Dermis microvascular lymphatic vessel endothelial cell (primary cell): ENCODE measurements at places on chromosomes 4 and X. TPM values are rescaled to one million over a fixed set of nuclear protein-coding genes. Genes with fewer than 3 reads are reported as not detected.

The TCEAL1 gene
- 14.5 and 15.0 TPM in 2 replicates for total RNA-seq

The STK32B gene
- total RNA-seq: 22.5 and 23.1 TPM in 2 replicates

The RHOXF2 gene
- total RNA-seq: not detected in 2 replicates

The MEPE gene
- not detected in 2 replicates for total RNA-seq

The MAGEA10 gene
- not detected in 2 replicates for total RNA-seq

The CENPVL1 gene
- not detected in 2 replicates for total RNA-seq

The REELD1 gene
- not detected in 2 replicates for total RNA-seq

The PCDH18 gene
- total RNA-seq: 0.13 and 0.38 TPM in 2 replicates

The PNMA3 gene
- total RNA-seq: 0.13 TPM in 1 of 2 replicates, not detected in the other

The FATE1 gene
- not detected in 2 replicates for total RNA-seq

The TRIM2 gene
- 10.0 and 13.9 TPM in 2 replicates for total RNA-seq

The TMEM154 gene
- total RNA-seq: 0.63 and 1.8 TPM in 2 replicates

The METTL14 gene
- total RNA-seq: 11.2 and 12.5 TPM in 2 replicates

The PPP1R2C gene
- total RNA-seq: not detected in 2 replicates

The UGT2B17 gene
- not detected in 2 replicates for total RNA-seq

The ADH1B gene
- total RNA-seq: 0.13 TPM in 2 replicates

The UGT2B11 gene
- total RNA-seq: not detected in 2 replicates

The CT45A10 gene
- total RNA-seq: not detected in 2 replicates

The SHOX gene
- not detected in 2 replicates for total RNA-seq

The LRCH2 gene
- 7.6 and 10.6 TPM in 2 replicates for total RNA-seq

The ARL9 gene
- under 0.01 TPM in 1 of 2 replicates, not detected in the other for total RNA-seq

The MAGEB17 gene
- total RNA-seq: not detected in 2 replicates

The FGFBP2 gene
- not detected in 2 replicates for total RNA-seq

The UGT2A1 gene
- total RNA-seq: not detected in 2 replicates

The CLDN2 gene
- total RNA-seq: not detected in 2 replicates

The C4orf50 gene
- total RNA-seq: under 0.01 TPM in 2 replicates

The GLUD2 gene
- 0.51 and 0.63 TPM in 2 replicates for total RNA-seq

The NLGN3 gene
- total RNA-seq: under 0.01 and 0.13 TPM in 2 replicates

The SLC49A3 gene
- total RNA-seq: 4.4 and 9.7 TPM in 2 replicates

The MAOB gene
- 0.13 TPM in 1 of 2 replicates, not detected in the other for total RNA-seq

The SCML2 gene
- total RNA-seq: 1.6 and 2.7 TPM in 2 replicates

The SPANXD gene
- not detected in 2 replicates for total RNA-seq

The VSIG1 gene
- total RNA-seq: 0.13 TPM in 2 replicates

The ITIH6 gene
- total RNA-seq: not detected in 2 replicates

The TCEAL2 gene
- total RNA-seq: not detected in 2 replicates

The RAB41 gene
- not detected in 2 replicates for total RNA-seq

The BLOC1S4 gene
- 8.2 and 11.1 TPM in 2 replicates for total RNA-seq

The GLOD5 gene
- total RNA-seq: not detected in 2 replicates

The ZNF157 gene
- total RNA-seq: not detected in 2 replicates

The GPRASP2 gene
- 8.6 and 11.4 TPM in 2 replicates for total RNA-seq

The NOP14 gene
- 15.2 and 17.6 TPM in 2 replicates for total RNA-seq

The WAS gene
- total RNA-seq: 0.25 TPM in 1 of 2 replicates, not detected in the other

The EMCN gene
- 44.3 and 54.9 TPM in 2 replicates for total RNA-seq

The SMIM31 gene
- not detected in 2 replicates for total RNA-seq

The HEPH gene
- total RNA-seq: 4.1 and 8.3 TPM in 2 replicates

The CCNA2 gene
- 20.9 and 51.3 TPM in 2 replicates for total RNA-seq

The SPANXC gene
- total RNA-seq: not detected in 2 replicates

The GPR82 gene
- total RNA-seq: not detected in 2 replicates

The AFF2 gene
- 0.25 and 0.26 TPM in 2 replicates for total RNA-seq

The SULT1E1 gene
- 0.89 and 2.3 TPM in 2 replicates for total RNA-seq

The ZFYVE28 gene
- 1.8 and 3.5 TPM in 2 replicates for total RNA-seq

The TMEM150C gene
- 7.1 and 13.0 TPM in 2 replicates for total RNA-seq

The REPS2 gene
- 4.2 and 6.1 TPM in 2 replicates for total RNA-seq

The NSDHL gene
- total RNA-seq: 13.9 and 15.5 TPM in 2 replicates

The TASL gene
- not detected in 2 replicates for total RNA-seq

The ETDC gene
- not detected in 2 replicates for total RNA-seq

The PAGE4 gene
- not detected in 2 replicates for total RNA-seq

The OTC gene
- 0.13 and 0.26 TPM in 2 replicates for total RNA-seq

The ANOS1 gene
- 0.26 and 0.63 TPM in 2 replicates for total RNA-seq
